ENCODE measurements at places on chromosomes 2 and 18.

DNA sequence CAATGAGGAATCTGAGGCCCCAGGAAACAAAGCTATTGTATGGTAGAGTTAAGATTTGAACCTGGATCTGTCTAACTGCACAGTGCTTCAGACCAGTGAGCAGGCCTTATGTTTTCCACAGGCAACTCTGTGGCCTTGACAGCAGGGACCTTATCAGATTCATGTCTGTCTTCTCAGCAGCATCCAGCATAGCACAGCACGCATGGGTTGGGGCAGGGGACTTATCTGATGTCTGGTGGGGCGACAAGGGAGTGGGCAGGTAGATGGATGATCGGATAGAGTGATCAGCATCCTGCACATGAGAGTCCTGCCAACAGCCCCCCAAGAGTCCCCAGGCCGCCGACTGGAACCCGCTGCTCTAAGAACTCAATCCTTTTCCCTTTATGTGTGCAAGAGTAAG lies 28.7 kb upstream of the KCNF1 start:
- no peak for DNase-seq

- DNase-seq: no peak
Observed at GRCh38 chr2:148342086-148342485, 302.5 kb upstream of the EPC2 start.

- DNase-seq: no peak
Observed at GRCh38 chr18:7303316-7304060, 72.6 kb downstream of the LRRC30 start.

DNA sequence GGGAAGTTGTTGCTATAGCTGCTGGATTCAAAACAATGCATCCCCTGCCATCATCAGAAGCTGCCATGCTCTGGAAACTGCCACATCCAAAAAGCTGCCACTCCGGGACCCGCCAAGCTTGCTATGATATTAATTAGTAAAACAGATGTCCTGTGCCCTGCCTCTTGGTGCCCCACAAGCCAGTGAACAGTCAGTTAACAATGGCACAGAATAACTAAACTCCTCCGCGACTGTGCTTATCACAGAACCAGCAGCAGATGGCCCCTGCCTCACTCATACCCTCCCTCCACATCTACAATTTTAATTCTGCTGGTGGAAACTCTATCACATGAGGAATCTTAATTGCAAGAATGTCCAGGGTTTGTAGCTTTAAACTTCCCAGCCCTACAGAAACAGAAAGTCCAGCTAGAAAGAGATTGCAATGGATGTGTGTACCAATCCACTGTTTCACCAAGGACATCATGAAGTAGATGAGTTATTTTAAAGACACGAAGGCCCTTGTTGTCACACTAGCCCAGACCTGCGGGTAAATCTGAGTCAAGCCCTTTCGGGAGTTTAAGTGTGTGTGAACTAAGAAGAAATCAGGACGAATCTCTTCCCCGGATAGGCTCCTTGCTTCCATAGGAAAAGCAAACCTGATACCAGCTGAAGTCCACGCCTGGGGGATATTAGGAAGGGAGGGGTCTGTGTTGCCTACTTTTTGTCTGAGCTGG lies 7.4 kb upstream of the ACYP2 start:
- no peak for DNase-seq

- DNase-seq: no peak
Observed at GRCh38 chr2:149388120-149388816, 57.9 kb downstream of the LYPD6 start.

DNA sequence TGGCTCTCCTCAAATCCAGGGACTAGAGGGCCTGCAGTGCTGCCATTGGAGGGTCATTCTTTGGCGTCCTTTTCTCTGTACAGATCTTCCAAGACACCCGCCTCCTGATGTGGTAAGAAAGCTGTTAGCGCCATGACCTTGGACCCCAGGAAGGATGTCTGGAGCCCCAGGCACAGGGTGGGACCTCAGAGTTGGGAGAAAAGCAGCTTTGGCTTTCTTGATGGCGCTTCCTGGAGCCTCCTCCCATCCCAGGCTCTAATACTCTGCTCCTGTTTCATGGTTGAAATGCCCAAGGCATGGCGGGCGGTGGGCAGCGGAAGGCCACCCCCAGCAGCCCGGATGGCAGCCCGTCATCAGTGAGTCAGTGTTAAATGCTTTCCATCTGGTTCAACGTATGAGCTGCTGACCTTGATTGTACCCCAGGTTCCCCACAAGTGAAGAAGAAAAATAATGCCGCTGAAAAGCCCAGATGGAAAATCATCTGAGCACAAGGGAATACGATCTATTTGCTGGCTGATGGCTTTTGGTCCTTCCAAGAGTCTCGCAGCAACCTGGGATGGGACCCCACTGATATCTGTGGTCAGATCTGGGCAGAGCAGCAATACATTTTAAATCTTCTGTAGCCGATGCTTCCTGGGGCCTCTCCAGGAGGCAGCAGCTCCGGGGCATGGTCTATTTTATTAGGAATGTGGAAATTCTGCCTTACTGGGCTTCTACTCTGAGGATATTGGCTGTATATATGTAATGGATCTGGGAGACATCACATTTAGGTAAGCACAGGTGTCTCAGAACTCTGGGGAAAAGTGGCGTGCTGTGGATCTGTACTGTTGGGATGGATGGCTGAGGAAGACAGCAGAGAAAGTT lies 15.1 kb downstream of the ACKR3 start:
- DNase-seq: no peak

DNA sequence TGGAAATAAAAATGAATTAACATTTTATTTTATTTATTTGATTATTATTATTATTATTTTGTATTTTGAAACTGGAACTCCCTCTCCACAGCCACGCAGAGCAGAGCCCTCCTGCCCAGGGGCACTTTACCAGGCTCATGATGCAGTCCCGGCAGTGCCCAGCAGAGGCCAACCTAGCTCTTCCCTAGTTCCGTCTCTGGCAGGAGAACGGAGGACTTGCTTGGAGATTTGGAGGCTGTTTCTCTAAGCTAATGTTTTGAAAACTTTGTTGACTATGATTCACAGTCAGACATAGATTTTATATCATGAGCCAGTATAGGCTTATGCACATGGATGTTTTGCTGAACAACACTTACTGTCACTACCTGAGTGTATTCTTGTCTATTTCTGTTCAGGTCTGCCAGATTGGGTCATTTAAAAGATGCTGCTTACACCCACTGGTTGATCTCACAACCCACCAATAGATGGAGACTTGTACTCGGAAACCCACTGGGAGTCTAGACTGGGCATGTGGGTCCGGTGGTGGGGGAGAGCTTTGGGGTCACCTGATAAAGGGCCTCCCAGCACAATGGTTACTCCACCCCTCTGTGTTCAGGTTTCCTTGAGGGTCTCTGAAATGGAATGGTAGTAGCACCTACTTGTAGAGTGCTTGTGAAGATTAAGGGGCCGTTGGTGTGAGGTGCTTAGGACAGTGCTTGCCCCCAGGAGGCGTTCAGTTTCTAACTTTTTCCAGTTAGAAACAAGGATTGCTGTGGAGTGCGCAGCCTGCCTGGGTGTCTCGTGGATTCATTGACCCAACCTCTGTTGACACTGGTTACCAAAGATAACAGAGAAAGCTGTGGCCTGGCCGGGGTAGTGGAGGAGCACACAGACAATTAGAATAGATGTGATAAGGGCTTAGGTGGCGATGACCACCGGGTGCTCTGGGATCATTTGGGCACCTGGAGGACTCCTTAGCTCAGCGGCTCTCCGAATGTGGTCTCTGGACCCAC lies 177.3 kb downstream of the HAUS1 start:
- peak; percentile 13 for DNase-seq

GRCh38 chr2:191009541-191010374 lies 4.2 kb downstream of the STAT1 start:
- DNase-seq: no peak

- no peak for DNase-seq
Observed at GRCh38 chr2:37489041-37489456, 144.6 kb downstream of the QPCT start.

DNA sequence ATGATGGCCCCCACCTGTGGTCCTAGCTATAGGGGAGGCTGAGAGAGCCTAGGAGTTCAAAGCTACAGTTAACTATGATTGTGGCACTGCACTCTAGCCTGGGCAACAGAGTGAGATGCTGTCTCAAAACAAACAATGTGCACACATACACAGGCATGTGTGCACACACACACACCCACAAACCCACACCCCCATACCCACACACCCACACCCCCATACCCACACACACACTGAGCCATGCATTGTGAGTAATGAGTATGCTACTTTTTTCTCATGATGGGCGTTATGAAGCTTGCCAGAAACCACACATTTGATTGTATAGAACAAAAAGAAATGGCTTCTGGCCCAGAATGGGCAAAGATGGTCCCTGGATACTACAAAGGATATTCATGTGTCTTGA lies 691.1 kb downstream of the SLC4A3 start:
- no peak for DNase-seq

DNA sequence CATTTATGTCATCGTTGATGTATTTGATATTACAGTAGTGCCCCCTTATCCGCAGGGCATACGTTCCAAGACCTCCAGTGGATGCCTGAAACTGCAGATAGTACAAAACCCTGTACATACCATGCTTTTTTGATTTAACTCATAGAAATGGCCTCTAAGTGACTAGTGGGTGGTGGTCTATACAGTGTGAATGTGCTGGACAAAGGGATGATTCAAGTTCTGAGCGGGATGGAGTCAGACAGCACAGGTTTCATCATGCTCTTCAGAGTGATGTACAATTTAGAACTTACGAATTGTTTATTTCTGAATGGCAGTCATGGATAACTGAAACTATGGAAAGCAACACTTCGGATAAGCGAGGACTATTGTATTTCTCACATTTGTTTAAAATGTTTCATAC lies 473.1 kb upstream of the FANCL start:
- no peak for DNase-seq

DNA sequence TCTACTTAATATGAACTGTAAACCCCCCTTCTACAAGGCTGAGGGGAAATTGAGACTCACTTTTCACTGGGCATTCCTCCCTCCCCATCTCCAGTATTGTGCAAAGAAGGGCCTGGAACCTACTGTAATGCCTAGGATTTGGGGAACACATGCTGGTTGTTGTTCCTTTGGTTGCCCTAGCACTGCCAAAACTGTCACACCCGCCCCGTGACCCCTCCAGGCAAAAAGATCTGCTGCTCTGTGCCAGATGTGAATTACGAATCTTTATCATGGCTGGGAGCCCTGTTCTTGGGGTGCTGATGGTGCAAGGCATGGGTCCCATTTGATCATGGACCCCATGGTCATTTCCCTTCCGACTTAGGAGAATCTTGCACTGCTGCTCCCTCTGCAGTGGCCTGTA lies 95.4 kb downstream of the CABLES1 start:
- no peak for DNase-seq
